AG20443 (cell line): ENCODE measurements at places on chromosomes 1 and 21.

- DNase-seq: no peak
Measured at GRCh38 chr21:45993210-45994085, 11.9 kb downstream of the COL6A1 start.

GRCh38 chr1:87981810-87982209, 653.1 kb downstream of the LMO4 start:
- DNase-seq: no peak

- DNase-seq: no peak
Measured at GRCh38 chr21:39116761-39117439, 66.4 kb downstream of the PSMG1 start.

- DNase-seq: no peak
Measured at GRCh38 chr1:169681140-169681539, 30.3 kb downstream of the SELL start.

- DNase-seq: no peak
Measured at GRCh38 chr1:61639608-61640336, 85.2 kb downstream of the TM2D1 start.

- no peak for DNase-seq
Measured at GRCh38 chr21:34039678-34040382, 33.5 kb upstream of the MRPS6 start.

GRCh38 chr1:26726784-26727183, 31.0 kb downstream of the ARID1A start:
- no peak for DNase-seq

GRCh38 chr1:5098981-5099385, 444.6 kb downstream of the AJAP1 start:
- DNase-seq: no peak

DNA sequence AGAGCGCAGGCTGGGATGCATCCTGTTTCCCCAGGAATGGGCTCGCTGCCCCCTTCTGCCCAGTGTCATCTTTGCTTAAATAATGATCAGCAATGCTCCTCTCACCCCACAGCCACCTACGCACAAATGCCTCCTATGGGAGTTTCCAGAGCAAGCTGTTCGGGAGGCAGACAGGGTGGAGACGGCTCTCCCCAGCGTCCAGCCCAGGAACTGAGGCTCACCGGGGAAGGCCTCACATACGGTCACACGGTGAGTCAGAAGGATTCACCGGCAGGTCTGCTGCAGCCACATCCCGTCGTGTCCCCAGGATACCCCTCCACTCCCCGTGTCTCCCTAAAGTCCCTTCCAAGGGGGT, 40.3 kb upstream of the RUNX3 start:
- peak; percentile 47 for DNase-seq

- peak; percentile 87 for DNase-seq
Measured at GRCh38 chr1:111739925-111740765, 950 bp upstream of the INKA2 start.

- DNase-seq: no peak
Measured at GRCh38 chr1:246580497-246581370, 14.5 kb downstream of the CNST start.

DNA sequence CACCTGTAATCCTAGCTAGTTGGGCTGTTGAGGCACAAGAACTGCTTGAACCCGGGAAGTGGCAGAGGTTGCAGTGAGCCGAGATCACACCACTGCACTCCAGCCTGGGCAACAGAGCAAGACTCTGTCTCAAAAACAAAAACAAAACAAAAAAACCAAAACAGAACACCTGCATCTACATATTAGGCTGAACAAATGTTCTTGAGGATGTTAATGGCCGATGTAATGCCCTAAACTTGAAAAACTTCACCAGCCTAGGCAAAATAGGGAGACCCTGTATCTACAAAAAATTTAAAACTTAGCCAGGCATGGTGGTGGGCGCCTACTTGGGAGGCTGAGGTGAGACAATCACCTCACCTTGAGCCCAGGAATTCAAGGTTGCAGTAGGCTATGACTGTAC, 17.8 kb downstream of the GPBP1L1 start:
- DNase-seq: no peak

DNA sequence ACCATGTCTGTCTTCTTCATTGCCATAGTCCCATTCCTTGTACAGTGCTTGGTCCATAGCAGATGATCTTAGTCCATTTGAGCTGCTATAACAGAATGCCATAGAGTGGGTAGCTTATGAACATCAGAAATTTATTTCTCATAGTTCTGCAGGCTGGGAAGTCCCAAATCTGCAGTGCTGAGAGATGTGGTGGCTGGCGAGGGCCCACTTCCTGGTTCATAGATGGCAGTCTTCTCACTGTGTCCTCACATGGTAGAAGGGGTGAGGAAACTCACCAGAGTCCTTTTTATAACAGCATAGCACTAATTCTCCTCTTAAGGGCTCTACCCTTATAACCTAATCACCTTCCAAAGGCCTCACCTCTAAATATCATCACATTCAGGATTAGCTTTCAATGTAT, 23.1 kb upstream of the RAP1A start:
- no peak for DNase-seq

DNA sequence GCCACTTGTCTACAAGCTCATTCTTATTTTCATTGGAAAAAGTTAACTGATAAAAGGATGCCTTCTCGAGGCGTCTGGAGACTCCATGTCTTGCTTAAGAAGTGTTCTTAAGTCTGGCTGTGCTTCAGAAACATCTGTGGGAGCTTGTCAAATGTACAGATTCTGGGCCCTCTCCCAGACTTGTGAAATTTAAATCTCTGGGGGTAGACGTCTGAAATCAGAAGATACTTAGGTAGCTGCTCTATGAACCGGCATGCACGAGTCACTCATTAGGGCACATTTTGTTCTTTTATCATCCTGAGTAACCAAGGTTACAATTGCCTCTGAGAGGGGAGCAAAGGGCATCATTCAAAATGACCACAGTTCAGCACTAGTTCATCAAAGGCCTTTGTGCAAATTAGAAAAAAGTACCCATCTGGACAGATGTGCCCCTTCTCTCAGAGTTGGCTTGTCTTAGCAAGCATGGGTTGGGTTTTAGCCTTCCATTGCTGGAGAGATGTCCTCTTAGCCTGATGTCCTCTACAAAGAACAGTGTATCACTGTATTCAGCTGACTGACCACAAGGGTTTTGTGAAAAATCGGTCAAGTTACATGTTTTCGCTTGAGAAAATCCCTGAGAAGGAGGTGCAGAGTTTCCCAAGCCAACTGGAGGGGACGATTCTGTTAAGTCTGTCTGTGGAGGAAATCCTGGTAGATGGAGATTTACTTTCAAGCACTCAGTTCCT, 156.9 kb downstream of the ASTN1 start:
- no peak for DNase-seq

DNA sequence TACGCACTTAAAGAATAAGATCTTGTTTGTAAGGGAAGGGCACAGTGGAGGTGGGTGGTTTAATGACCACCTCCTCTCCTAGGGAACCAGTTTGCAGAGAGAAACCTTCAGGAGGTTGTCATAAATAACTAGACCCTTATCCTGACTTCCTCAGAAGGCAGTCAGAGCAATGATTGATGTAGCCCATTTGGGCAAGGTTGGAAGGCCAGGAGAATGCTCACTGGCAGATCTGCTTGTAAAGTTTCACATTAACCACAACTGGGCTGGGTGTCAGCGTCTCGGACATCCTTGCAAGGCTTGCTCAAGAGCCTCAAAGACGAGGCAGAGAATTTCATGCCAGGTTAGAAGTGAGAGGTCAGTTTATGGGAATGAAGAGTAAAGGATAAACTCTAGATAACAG, 87.6 kb upstream of the TRABD2B start:
- DNase-seq: no peak
